Right renal cortex interstitium (tissue), 3 donors: ENCODE measurements at places on chromosomes 12 and 14. TPM values are rescaled to one million over a fixed set of nuclear protein-coding genes. Genes with fewer than 3 reads are reported as not detected.

DNA sequence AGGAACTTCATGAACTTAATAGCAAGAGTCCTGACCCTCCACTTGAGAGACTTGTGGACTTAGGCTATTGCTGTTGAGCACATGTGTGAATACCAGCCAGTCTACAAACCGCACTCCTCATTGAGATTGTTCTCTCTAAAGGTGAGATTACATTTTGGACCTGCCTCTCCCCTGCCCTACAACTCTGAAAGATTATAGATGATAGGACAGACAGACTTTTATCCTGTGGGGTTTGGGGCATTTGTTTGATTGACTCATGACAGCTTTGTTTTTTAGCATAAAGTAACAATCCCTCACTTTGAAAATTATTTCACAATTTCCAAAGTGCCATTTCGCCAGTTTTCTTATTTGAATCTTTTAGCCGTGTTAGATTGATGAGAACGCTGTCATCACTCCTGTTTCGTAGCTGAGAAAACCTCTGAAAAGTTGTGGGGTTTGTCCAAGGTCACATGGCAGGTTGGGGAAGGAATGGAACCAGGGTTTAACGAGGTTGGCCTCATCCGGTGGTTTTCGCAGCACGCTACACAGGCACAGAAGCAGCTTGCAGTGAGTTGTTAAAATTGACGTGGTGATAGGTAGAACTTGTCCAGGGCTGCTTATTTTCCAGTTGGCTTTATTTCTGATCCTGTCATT lies 836 bp downstream of the EVL start:
- no peak for DNase-seq

GRCh38 chr12:109871668-109872314 lies 8.6 kb downstream of the GLTP start:
- DNase-seq: no peak

- no peak for DNase-seq
Observed at GRCh38 chr12:52871291-52872039, 22.7 kb upstream of the KRT78 start.

Gene STYK1
- 1.0 TPM for polyA plus RNA-seq

DNA sequence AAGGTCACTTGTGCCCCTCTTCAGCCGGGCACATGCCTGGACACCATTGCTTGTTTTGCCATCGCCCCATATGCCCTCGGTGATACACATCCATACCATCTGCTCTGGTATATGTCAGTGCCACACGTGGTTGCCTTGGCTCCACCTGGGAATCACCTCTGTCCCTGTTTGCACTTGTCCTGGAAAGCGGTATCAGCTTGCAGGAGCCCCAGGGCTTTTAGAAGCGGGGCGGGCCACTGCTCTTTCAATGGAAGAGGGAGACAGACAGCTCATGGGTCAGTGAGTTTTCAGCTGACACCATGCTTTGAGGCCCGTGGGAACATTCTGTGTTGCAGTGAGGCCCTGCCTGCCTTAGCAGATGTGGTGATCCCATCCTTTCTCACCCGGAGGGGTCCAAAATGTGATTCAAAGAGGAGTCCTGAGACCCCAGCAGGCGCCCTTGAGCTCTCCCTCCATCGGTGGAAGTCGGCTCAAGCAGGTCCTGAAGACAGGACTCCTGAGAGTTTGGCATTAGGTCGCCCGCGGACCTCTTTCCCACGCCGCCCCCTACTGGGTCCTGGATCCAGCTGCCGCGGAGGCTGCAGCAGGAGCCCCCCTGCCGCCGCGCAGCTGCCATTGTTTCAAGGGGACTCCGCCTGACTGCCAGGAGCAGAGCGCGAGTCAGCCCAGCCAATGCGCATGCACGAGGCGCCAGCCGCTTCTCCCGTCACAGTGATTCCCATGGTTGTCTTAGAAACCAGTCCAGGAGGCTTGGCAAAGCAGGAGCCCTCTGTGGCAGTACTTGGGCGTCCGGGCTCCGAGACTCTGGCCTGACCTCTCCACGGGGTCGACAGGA lies 773.2 kb upstream of the ALG10B start:
- no peak for DNase-seq
